ENCODE measurements at places on chromosomes 7 and 10. TPM values are rescaled to one million over a fixed set of nuclear protein-coding genes. Genes with fewer than 3 reads are reported as not detected.

Gene GNG11
- 3.9 TPM for total RNA-seq

Gene DOCK4
- 135 TPM for total RNA-seq

Gene GPER1
- 8.5 TPM for total RNA-seq

Gene AS3MT
- total RNA-seq, result 4.5 TPM

Gene TBATA
- not detected for total RNA-seq

Gene ADCYAP1R1
- 92.0 TPM for total RNA-seq

Gene CD36
- 1.7 TPM for total RNA-seq

Gene ITPRIP
- 3.9 TPM for total RNA-seq

Gene ARPC1B
- 18.5 TPM for total RNA-seq

Gene SKIDA1
- total RNA-seq, result 5.0 TPM
